Brain pericyte (primary cell): ENCODE measurements at places on chromosomes 7 and 10.

DNA sequence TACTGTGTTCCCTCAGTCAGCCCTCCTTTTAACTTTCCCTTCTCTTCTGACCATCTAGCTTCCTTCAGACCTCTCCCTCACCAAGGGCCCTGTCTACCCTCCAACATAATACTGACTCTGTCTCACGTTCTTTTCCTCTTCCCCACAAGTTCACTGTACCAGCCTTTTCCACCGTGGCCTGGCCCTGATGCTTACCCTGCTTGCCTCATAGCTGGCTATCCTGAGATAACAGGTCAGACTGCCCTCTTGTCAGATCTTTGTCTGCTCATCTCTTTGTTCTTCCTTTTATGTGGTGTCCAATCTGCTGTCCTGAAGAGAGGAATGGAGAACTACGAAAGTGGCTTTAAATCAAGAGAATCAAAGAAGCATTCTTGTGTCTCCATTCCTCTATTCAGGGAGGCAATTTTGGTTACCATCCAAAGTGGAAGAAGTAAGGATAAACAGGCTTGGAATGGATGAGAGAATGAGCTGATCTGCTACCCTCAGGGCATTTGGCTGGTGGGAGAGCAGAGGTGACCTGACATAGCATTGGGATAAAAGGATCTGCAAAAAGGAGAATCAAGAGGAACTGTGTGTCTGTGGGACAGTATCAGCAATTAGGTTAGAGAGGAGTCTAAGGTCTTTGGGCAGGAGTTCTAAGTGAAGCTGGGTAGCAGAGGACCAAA is 8.1 kb downstream of the BTAF1 start:
- DNase-seq, result no peak

DNA sequence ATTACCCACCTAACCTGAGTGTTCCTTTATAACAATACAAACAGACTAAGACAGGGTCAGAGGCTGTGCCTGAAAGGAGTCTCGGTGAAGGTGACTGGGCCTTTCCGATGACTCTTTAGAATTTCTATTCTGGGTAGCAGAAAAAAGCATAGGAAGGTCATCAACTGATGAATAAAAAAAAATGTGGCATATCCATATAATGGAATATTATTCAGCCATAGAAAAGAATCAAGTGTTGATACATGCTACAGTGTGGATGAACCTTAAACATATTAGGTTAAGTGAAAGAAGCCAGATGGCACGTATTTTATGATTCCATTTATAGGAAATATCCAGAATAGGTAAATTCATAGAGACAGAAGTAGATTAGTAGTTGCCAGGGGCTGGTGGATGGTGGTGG is 83.4 kb downstream of the LRMDA start:
- no peak for DNase-seq

- no peak for DNase-seq
These were observed 75.2 kb upstream of the CELF2 start for GRCh38 chr10:10942441-10942840.

GRCh38 chr7:88492153-88492552 is 185.5 kb upstream of the STEAP4 start:
- DNase-seq, result no peak

DNA sequence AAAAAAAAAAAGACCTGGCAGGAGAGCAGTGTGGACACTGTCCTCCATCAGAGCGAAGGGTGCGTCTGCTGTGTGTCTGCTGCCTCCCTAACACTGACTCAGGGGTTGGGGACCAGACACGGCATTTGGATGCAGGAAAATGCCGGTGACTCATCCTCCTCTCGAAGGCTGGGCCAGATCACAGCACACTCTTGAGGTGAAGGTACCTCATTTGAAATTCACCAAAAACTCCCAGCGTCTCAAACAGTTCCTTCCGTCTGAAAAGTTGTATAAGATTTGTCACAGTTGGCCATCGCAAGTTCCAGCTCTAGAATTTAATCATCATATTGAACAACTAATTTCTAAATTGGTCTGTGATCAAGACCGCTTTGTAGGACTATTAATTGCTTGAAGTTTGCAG is 118.1 kb upstream of the LYZL2 start:
- DNase-seq, result no peak

DNA sequence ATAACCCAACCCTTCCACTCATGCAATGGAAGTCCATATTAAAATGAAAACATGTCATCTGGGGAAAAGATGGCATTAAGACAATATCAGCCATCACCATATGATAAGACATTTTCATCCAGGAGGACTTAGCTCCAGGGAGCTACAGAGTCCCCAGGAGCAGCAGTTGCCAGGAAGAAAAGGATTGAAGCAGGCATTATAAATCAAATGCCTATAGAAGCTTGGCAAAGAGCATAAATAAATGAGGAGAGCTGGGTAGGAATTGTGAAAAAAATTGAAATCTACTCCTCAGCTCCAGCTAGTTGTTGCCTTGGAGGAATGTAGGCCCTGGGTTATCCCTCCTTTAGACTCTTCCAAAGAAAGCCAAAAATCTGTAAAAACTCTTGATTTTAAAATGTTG is 42.5 kb downstream of the FAM13C start:
- no peak for DNase-seq

GRCh38 chr7:44580945-44581878 is 819 bp downstream of the TMED4 start:
- DNase-seq, result no peak
